ENCODE measurements at places on chromosomes 2 and 18.

GRCh38 chr18:64474255-64474654 lies 325.4 kb upstream of the LINC00305 start:
- DNase-seq: no peak

DNA sequence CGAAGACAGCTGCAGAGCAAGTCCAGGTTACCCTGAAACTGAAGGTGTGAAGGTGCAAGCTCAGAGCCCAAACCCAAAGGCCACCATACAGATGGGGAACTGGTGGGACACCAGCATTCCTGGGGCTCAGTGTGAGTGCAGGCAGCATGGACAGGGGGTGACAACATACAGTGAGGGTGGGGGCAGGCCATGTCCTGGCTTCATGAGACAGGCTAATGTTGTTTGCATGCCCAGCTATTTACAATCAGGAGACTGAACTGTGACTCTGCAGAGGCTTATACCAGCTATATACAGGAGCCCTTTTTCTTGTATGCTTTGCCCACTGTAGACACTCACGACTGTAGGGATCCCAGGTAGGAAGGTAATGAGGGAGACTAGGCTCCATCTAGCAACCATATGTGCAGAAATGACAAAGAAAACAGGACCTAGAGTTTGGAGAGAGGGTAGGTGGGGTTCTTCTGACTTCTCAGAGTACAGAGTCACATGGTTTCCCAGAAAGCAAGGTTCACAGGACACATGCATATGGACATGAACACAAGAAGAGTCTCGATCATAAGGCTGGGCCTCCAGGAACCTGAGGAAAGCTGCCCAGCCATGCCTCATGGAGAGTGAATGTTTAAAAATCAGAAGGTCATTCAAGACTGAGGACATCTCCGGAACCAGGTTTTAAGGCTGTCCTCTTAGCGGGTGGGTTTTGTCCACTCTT lies 26.4 kb downstream of the SIX3 start:
- no peak for DNase-seq

DNA sequence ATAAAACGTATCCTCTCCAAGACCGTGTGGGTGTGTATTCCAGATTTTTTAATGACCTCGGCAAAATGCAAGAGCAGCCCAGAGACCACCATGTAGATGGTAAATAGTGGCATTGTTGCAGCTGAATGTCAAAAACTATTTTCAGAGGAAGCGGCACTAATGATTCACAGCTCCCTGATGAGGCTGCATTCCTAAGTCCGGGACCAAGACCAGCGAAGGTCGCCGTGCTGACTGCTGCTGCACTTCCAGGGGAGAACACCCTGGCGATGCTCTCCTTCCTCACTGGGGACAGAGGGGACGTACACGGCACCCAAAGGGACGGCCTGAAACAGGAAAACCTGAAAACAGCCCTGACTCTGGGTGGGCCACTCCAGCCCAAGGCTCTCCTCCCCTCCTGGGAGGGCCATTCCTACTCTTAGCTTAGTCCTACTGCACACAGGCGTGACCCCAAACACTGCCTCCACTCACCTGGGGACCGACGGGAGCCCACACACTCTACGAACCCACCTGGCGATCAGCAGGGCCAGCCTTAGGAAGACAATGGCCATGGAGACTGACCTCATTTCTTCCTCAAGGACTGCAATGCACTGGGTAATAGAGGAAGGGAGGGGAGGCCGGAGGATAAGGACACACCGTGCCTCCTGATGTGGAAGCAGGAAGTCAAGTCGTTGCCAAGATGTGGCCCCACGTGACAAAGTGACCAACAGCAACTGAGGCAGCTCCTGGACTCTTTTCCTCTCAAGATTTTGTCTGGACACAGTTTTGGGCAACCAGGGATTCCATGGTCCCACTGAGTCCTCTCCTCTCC lies 82.8 kb downstream of the ZNF516 start:
- DNase-seq: no peak

- DNase-seq: no peak
Measured at GRCh38 chr2:7471185-7471584, 554.0 kb downstream of the RNF144A start.

DNA sequence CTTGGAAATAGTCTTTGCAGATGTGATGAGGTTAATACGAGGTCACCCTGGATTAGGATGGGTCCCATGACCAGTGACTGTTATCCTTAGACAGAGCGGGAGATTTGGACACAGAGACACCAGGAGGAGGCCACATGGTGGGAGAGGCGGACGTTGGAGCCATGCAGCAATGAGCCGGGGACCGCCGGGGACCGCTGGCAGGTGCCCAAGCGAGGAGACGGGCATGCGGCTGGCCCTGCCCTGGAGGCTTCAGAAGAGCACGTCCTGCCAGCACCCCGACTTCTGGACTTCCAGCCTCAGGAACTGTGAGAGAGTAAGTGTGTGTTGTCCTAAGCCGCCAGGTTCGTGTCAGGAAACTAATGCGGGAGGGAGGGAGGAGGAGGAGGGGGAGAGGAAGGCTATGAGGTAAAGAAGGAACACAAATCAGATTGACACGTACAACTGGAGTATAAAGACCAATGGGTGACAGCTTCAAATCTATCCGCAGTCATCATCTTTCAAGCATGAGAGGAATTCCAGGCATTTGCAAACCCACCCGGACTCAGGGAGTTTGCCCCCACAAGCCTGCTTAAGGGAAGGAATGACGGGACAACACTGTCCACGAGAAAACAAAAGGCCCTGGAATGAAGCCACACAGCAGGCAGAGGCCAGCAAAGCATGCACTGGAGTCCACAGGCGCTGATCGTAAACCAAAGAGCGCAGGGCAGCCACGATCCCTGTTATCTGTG lies 11.6 kb upstream of the BOK start:
- peak; percentile 92 for DNase-seq

- no peak for DNase-seq
Measured at GRCh38 chr2:7502336-7502735, 585.1 kb downstream of the RNF144A start.

DNA sequence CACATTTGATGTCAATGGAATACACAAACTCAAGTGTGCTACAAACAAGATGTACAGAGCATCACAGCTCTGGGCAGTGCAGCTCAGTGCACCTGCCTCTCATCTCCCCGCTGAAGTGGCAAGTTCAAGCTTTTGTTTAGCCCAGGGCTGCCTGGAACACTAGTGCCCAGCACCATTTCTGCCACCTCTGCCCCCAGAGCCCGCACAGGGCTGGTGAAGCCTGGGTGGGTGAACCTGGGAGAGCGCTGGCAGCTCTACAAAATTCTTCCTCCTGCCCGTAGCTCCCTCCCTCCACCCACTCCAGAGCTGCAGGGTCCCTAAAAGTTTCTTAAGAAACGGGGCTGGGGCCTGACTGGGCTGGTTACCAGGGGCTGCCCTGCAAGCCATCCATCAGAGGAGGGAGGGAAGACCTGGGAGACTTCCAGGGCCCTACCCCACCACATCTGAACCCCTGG lies 1.5 kb downstream of the HES6 start:
- no peak for DNase-seq

- DNase-seq: peak; percentile 68
Measured at GRCh38 chr18:45588376-45589355, 26.6 kb upstream of the SLC14A2 start.

- no peak for DNase-seq
Measured at GRCh38 chr18:79302120-79302519, 93.6 kb upstream of the NFATC1 start.

GRCh38 chr2:197327073-197327471 lies 16.5 kb upstream of the ANKRD44 start:
- DNase-seq: no peak

DNA sequence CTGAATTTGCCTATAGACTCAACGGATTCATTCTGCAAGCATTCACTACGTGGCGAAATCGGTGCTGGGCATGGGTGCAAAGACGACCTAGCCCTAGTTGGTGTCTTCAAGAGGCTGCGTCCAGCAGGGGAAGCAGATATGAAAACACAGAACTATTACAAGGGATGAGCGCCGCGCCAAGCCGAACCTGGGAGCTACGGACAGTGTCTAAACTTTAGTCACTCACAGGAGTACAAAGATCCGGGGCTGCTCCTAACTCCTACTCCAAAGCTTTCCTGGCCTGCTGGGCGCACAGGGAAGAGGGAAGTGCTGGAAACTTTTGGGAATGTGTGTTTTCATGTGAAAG lies 732 bp upstream of the ANXA4 start:
- DNase-seq: peak; percentile 35

GRCh38 chr2:152161598-152161997 lies 14.0 kb downstream of the STAM2 start:
- DNase-seq: no peak

GRCh38 chr2:178110681-178111080 lies 1.6 kb upstream of the RBM45 start:
- no peak for DNase-seq

GRCh38 chr2:223368481-223368880 lies 233.7 kb downstream of the SCG2 start:
- DNase-seq: no peak

DNA sequence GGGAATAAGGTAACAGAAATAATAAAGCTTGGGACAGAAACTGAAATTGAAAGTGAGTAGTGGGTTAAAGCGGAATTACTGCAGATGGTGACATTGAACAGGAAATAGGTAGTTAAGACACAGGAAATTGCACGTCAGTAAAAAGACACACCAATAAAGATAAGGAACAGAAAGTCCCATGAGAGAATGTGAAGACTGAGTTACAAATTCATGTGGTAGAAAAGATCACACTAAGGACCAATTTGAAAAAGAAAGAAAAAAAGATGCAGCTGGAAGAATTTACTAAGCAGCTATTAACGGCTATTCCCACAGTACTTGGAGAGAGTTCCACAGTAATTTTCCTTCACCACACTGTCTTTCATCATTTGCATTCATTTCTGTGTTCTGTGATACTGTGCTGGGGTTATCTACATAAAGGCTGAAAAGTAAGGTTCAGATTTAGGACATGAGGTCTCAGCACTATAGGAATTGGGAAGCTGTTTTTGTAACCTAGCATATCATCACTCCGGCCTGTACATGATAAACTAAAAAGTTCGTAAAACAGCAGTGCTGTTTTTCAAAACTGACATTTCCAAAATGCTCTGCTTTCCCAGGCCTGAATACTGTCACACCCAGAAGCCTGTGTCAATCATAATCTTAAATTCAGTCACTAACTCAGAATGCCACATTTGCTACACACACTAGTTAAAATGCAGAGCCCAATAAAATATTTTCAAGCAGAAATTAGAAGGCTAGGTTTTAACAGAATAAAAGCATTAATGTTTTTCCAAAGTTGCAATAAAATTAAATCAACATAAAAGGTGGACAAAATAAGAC lies 42.9 kb downstream of the SRBD1 start:
- no peak for DNase-seq

GRCh38 chr2:1632002-1632348 lies 112.3 kb downstream of the PXDN start:
- DNase-seq: no peak

- no peak for DNase-seq
Measured at GRCh38 chr2:190418727-190419126, 10.6 kb downstream of the MFSD6 start.

GRCh38 chr18:32770666-32771168 lies 2.1 kb downstream of the KLHL14 start:
- DNase-seq: no peak

GRCh38 chr2:45643095-45643494 lies 8.4 kb upstream of the PRKCE start:
- DNase-seq: no peak

DNA sequence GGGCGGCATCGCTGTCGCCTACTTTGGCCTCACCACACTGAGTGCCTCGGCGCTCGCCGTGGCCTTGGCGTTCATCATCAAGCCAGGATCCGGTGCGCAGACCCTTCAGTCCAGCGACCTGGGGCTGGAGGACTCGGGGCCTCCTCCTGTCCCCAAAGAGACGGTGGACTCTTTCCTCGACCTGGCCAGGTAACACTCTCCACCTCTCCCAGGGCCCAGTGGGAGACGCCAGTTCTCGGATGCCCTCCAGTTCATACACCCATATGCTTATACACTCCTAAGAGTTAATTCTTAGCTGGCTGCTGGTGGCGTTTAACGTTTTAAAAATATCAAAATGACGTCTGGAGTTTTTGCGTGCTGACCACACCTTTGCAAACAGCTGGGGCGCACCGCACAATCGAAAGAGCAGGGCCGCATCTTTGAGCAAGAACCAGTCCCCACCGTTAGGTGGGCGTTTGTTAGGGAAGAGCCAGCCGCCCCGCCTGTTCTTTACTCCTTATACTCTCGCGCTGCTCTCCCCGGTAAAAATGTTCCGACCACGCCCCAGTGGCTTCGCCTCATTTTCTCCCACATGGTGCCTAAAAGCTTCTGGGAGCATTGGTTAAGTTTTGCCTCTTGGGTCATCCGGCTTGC lies 899 bp downstream of the SLC1A4 start:
- no peak for DNase-seq

DNA sequence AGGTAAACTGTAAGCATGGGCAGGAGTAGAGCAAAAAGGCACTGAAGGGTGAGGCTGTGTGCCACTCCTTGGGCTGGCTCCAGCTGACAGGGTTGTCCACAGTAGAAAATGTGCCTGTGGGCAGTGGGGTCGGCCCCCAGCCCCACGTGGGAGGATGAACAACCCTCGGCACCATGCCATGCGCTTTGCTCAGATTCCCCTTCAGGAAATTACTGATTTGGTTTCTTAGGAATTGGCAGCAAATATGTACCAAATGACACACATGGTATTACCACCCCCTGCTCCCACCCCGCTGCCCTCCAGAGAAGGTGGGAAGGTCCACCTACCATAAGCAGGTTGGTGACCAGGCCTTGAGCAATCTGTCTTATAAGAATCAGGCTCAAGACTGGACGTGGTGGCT lies 13.6 kb downstream of the ADCY3 start:
- DNase-seq: no peak

GRCh38 chr2:148044322-148044721 lies 23.4 kb downstream of the MBD5 start:
- no peak for DNase-seq

DNA sequence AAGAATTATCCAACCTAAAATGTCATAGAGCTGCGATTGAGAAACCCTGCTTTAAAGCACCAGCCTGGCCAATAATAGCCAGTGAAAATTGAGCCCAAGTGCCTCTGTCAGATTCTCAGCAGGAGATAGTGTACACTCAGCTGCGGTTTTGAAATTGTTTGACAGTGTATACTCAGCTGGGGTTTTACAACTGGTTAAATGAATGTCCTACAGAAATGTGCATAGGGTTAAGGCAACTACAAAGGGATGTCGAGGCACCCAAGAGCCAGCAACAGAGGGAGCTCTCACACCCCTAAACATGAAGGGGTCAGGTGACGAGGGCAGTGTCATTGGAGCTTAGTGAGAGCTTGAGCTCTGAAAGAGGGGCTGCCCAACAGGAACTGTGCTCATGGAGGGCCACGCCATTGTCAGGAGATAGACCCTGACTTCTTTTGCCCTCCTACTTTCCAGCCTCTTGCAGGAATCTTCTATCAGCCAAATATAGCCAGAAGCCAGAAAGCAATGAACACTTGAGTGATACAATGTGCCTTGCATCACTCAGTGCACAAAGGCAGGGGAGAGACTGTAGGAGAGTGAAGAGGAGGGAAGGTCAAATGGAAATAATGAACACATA lies 15.1 kb downstream of the ACTG2 start:
- no peak for DNase-seq

DNA sequence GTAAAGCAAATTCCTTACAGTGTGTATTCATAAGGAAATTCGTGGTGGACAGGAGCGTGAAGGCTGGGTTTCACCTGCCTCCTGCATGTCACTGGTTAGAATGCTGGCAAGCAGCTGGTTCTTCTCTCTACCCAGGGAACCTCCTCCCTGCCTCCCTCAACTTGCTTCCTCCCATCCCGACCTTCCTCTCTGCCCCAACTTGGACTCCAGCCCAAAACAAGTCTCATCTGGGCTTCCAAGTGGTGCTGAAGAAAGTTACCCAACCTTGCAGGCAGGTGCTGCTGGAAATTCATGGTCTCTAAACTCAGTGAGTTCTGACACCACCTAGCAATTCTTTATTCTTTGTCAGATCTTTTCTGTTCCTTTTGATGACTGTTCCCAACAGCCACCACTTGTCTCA lies 184.5 kb downstream of the BCL2 start:
- DNase-seq: no peak

Measured in fibroblast of skin of left biceps (primary cell).